CD4-positive, alpha-beta T cell (primary cell): ENCODE measurements at places on chromosomes 6 and 20. TPM values are rescaled to one million over a fixed set of nuclear protein-coding genes. Genes with fewer than 3 reads are reported as not detected.

- H3K4me1 ChIP-seq = no peaks in the 10 kb centered on the region
- H3K36me3 ChIP-seq = no peaks in the 10 kb centered on the region
- H3K27me3 ChIP-seq = no peaks in the 10 kb centered on the region
- no peak overlapping the region for H3K27ac ChIP-seq
These were observed 1219.0 kb upstream of the EYS start for GRCh38 chr6:66926060-66926459.

The PPP1R16B gene
- 87.6 TPM for total RNA-seq

DNA sequence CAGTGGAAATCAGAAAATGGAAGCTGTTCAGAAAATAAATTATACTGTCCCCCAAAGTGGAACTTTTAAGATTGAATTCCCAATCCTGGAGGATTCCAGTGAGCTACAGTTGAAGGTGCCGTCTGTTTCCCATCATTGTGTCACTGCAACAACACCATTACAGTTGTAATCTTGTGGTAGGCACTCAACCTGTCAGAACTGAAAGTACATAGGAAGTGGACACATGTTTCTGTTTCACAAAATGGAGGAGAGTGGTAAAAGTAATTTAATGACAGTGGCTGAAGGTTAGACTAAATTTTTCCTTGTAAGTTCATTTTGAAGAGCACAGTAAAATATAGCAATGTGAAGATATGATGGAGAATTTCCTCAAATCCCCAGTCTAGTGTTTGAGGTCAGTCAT lies 70.0 kb downstream of the CD109 start:
- no peaks in the 10 kb centered on the region for H3K27me3 ChIP-seq
- no peaks in the 10 kb centered on the region for H3K4me1 ChIP-seq
- no peak overlapping the region for H3K4me3 ChIP-seq

DNA sequence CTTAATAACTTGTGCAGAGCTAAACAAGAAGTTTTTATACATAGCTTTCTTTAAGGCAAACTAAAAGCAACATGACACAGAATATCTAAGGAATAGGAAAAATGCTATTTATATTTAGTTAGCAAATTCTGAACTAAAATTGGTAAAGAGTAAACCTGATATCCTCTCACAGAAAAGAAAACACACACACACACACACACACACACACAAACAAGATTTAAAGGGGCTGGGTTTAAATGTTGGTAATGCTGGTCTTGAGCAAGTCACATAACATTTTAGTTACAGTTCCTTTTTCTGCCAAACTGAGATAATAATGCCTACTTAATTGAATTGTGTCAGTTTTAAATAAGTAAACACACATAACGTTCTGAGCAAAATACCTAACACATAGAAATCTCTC lies 1.6 kb downstream of the TRDN start:
- no peak overlapping the region for H3K4me3 ChIP-seq
- H3K4me1 ChIP-seq = no peaks in the 10 kb centered on the region
- DNase-seq = no peak
- no peaks in the 10 kb centered on the region for H3K36me3 ChIP-seq
- no peaks in the 10 kb centered on the region for H3K27me3 ChIP-seq
- no peak overlapping the region for H3K27ac ChIP-seq

DNA sequence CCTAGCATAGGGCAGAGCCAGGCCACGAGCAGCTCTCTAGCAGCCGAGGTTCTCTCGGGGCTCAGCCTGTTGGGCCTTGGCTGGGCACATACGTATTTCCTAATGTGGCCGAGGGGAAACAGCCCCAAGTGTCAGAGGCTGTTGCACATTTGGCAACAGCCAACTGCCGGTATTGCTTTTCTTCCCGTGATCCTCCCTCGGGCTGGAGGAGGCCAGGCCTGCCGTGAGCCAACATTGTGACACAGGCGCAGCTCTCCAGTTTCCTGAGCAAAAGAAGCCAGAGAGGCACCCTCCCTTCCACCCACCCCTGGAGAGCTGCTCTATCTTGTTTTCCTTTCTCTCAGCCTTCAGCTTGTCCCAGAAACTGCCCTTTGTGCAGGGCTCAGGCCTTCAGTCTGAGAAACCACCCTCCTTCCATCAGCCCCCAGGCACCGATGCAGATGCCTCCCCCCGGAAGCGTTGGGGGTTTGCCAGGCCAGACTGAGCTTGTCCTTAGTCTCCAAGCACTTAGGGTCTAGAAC lies 5.1 kb upstream of the BPI start:
- no peak overlapping the region for H3K4me3 ChIP-seq
- H3K36me3 ChIP-seq = no peaks in the 10 kb centered on the region
- no peak for DNase-seq
- no peak overlapping the region for H3K27ac ChIP-seq
- peaks cover 1% of the 10 kb centered on the region for H3K4me1 ChIP-seq
- peaks cover 16% of the 10 kb centered on the region for H3K27me3 ChIP-seq

- H3K4me3 ChIP-seq = no peak overlapping the region
- no peaks in the 10 kb centered on the region for H3K27me3 ChIP-seq
- no peaks in the 10 kb centered on the region for H3K36me3 ChIP-seq
- H3K4me1 ChIP-seq = peaks cover 19% of the 10 kb centered on the region
- no peak overlapping the region for H3K27ac ChIP-seq
- DNase-seq = peak; percentile 48
These were observed 14.3 kb upstream of the PIM1 start for GRCh38 chr6:37155394-37156312.

- H3K27ac ChIP-seq = no peak overlapping the region
- no peak for DNase-seq
- H3K36me3 ChIP-seq = no peaks in the 10 kb centered on the region
- no peak overlapping the region for H3K4me3 ChIP-seq
- H3K27me3 ChIP-seq = no peaks in the 10 kb centered on the region
These were observed 31.4 kb upstream of the BACH2 start for GRCh38 chr6:90328004-90328403.

- H3K27me3 ChIP-seq = no peaks in the 10 kb centered on the region
- no peak overlapping the region for H3K27ac ChIP-seq
- no peak for DNase-seq
- no peaks in the 10 kb centered on the region for H3K36me3 ChIP-seq
- H3K4me3 ChIP-seq = no peak overlapping the region
These were observed 81.7 kb downstream of the PERP start for GRCh38 chr6:138025528-138025978.

The BACH2 gene
- 170 TPM for total RNA-seq

- DNase-seq = no peak
- no peaks in the 10 kb centered on the region for H3K27me3 ChIP-seq
- H3K27ac ChIP-seq = no peak overlapping the region
- H3K4me1 ChIP-seq = peaks cover 21% of the 10 kb centered on the region
- no peak overlapping the region for H3K4me3 ChIP-seq
These were observed 113.8 kb downstream of the ARMC2 start for GRCh38 chr6:108961985-108962384.

DNA sequence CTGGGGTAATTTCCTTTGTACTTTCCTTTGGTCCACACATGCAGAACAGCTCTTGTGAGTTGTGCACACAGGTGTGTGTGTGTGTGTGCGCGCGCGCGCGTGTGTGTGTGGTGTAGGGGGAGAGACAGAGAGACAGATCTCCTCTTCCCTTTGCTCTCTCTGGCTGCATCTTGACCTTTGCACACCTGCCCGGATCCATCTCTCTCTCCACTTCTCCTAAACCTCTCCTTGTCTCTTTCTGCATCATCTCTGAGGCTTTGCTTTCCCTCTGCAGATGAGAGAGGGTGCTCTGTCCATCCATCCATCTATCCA lies 67.0 kb downstream of the SRC start:
- peaks cover 20% of the 10 kb centered on the region for H3K4me1 ChIP-seq
- H3K27me3 ChIP-seq = no peaks in the 10 kb centered on the region
- DNase-seq = no peak
- no peaks in the 10 kb centered on the region for H3K36me3 ChIP-seq
- H3K27ac ChIP-seq = no peak overlapping the region
- H3K4me3 ChIP-seq = no peak overlapping the region

The STX7 gene
- total RNA-seq = 5.9 TPM

- no peaks in the 10 kb centered on the region for H3K4me1 ChIP-seq
- no peak for DNase-seq
These were observed 840 bp downstream of the DEFB132 start for GRCh38 chr20:258269-258858.

The HSPA1L gene
- total RNA-seq = 1.8 TPM

GRCh38 chr20:47493175-47493962 lies 8.3 kb upstream of the NCOA3 start:
- DNase-seq = peak; percentile 53
- no peaks in the 10 kb centered on the region for H3K27me3 ChIP-seq
- H3K4me1 ChIP-seq = peaks cover 30% of the 10 kb centered on the region

DNA sequence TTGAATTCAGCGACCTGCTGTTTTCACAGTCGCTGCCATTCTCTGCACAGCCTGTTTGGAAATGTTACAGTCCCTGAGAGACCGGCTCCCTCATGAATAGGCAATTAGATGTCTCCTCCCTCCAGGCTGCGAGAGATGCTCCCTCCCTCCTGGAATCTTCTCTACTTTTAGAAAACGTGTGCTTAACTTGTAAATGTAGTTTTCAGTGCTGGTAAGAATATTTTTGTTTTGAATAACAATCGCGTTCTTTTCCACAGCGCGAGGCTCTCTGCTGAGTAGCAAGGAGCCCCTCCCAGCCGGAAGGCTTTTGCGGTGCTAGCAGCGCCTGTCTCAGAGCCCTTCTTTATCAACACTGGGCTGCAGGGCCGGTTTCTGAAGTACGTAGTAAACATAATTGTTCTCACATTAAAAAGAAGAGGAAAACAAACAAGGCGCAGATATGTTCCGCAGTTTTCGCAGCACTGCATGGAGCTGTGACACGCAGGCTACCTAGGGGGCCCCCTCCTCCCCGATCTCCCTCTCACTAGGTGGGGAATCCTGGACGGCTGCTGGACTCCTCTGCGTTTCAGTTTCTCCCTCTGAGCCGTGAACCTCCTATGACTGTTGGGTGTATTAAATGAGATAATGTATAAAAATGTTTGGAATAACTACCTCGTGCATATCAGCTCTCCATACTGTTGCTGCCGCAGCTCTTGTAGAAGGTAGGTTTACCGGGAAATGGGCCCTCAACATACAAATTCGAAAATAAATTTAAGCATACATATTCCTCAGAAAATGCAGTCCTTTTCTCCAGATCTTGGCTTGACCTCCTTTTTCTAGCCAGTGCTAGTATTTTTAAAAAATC lies 79.0 kb upstream of the SPACA1 start:
- H3K27me3 ChIP-seq = peaks cover 31% of the 10 kb centered on the region
- no peak overlapping the region for H3K27ac ChIP-seq
- H3K4me1 ChIP-seq = peaks cover 7% of the 10 kb centered on the region

DNA sequence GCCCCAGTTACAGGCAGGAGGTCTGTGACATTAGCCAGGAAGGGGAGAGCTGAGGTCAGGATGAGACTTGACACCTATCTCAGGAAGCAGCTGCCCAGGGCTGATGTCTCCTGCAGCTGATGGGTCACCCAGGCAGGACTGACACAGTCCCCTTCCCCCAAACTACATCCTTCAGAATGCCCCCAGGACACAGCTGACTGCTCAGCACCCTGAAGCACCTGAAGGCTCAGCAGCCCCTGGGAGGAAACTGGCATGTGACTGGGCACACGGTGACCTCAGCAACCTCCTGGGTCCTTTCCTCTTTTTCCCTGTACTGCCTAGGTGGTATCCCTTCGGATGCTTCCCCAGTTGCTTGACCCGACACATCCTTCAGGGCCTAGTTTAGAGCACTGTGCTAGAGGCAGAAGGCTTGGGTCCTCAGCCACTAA lies 1.9 kb downstream of the SDC4 start:
- no peak overlapping the region for H3K27ac ChIP-seq
- no peaks in the 10 kb centered on the region for H3K27me3 ChIP-seq
- no peaks in the 10 kb centered on the region for H3K36me3 ChIP-seq
- no peak for DNase-seq

DNA sequence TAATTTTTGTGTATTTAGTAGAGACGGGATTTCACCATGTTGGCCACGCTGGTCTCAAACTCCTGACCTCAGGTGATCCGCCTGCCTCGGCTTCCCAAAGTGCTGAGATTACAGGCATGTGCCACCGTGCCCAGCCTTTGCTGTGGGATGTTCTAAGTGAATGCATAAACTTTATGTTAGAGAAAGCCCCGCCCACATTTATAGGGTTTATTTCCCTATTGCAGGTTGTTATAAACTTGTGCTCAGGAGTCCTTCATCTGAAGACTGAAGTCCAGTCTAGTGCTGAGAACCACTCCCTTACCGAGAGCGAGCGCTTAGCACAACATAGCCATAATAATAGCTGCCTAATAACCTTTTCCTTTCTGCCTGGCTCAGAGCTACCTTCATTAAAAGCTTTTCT lies 75.4 kb upstream of the ZNF217 start:
- H3K27ac ChIP-seq = no peak overlapping the region
- no peaks in the 10 kb centered on the region for H3K27me3 ChIP-seq
- H3K4me1 ChIP-seq = no peaks in the 10 kb centered on the region
- no peaks in the 10 kb centered on the region for H3K36me3 ChIP-seq

DNA sequence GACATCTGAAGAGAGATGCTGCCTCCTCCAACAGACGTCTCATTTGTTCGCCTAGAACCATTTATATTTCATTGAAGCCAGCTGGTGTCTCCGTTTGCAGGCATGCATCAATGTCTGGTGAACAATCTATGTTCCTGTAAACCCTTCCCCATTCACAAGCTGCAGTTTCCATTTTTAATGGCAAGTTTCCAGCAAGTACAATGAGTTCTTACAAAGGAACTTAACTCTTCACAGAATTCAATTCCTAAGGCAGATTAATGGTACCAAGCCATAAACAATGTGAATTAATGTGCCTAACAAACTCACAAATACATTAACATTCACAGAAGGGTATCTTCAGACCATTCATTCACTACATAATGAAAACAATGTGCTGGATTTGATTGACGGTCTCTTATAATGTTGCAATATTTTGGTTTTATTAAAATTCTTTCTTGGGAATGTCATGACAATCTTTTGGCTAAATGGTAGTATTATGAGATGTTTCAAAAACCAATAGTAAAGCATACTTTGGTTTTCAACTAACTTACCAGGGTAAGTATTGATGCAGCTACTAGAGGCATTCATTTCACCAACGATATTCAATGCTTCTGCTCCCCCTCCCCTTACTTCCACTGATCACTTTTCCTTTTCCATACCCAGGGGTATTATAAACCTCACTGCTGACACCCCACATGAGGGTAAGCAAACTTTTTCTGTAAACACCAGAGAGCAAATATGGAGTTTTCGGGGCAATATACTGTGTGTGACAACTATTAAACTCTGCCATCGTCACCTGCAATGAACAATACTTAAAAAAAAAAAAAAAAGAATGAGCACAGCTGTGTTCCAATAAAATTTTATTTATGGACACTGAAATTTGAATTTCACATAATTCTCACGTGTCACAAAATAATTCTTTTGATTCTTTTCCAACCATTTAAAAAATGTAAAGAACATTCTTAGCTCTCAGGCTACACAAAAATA lies 4.2 kb downstream of the AKIRIN2 start:
- H3K27me3 ChIP-seq = no peaks in the 10 kb centered on the region
- H3K27ac ChIP-seq = no peak overlapping the region
- peaks cover 22% of the 10 kb centered on the region for H3K4me1 ChIP-seq
- peak; percentile 29 for DNase-seq

- H3K4me1 ChIP-seq = no peaks in the 10 kb centered on the region
- no peaks in the 10 kb centered on the region for H3K36me3 ChIP-seq
- H3K27ac ChIP-seq = no peak overlapping the region
- no peaks in the 10 kb centered on the region for H3K27me3 ChIP-seq
These were observed 676.6 kb upstream of the EPHA7 start for GRCh38 chr6:94095961-94096360.
